CD8-positive, alpha-beta memory T cell (primary cell): ENCODE measurements at places on chromosomes 7 and 10.

- DNase-seq, result no peak
Observed at GRCh38 chr7:13153266-13153665, 465.8 kb downstream of the ARL4A start.

GRCh38 chr7:122219253-122219865, 75.3 kb upstream of the AASS start:
- DNase-seq, result no peak

GRCh38 chr10:104256335-104256961, 1.8 kb downstream of the GSTO1 start:
- DNase-seq, result no peak

- DNase-seq, result no peak
Observed at GRCh38 chr7:8260871-8261694, 884 bp downstream of the ICA1 start.

DNA sequence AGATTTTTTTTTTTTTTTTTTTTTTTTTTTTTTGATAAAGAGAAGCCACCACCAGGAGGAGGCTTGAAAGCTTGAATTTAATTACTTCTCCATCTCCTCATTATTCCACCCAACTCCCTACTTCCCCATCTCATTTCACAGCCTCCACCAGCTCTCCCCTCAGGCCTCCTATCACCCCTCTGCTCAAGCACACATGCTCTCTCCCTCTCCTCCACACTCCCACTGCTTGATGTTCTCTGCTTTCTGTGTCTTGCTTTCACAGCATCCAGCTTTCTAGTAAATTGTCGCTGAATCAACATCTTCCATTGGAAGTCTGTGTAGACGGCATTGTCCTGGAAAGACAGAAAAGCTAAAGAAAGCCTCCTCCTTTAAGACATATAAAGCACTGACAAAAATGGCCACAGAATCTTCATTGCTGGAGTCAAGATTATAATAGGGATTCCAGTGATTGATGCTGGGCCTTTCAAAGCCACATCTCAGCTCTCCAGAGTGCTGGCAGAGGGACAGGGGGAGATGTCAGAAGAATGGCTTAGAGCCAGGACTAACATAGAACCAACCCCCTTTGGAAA, 58.3 kb downstream of the DOCK4 start:
- no peak for DNase-seq

- peak; percentile 37 for DNase-seq
Observed at GRCh38 chr7:44750921-44751571, 2.4 kb downstream of the ZMIZ2 start.

DNA sequence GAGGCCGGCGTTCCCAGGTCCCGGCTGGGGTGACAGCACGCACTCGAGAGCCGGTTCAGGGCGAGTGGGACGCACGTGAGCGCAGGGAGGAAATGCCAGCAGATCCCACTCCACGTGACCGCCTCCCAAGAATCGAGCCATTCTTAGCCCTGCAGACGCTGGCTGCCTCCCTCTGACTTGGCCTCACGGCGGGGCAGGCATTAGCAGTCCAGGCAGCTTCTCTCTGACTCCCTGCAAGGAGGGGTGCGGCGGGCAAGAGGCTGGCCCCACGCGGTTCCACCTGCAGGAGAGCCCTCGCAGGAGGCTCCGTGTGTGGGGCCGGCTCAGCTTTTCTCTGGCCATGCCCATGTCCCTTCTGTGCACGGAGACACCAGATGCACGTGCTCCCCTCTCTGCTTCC, 10.1 kb downstream of the GPR146 start:
- no peak for DNase-seq

DNA sequence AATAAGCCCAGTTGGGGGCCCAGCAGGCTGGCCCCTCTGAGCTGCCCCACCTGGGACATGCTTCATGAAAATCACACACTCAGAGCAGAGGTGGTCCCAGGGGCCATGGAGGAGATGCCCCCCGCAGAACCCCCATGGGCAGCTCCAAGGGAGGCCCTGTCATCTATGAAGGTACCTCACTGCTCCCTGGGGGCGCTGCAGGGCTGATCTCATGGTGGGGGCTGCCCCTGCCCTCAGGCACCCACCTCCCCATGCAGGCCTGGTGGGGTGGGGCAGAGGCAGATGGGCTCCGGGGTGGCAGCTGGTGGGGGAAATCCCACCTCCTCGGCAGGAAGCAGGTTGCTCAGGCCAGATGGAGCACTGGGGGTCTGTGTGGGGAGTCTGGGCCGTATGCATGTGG, 60.5 kb downstream of the YKT6 start:
- DNase-seq, result no peak

- DNase-seq, result no peak
Observed at GRCh38 chr10:97927622-97928021, 78.0 kb downstream of the GOLGA7B start.

DNA sequence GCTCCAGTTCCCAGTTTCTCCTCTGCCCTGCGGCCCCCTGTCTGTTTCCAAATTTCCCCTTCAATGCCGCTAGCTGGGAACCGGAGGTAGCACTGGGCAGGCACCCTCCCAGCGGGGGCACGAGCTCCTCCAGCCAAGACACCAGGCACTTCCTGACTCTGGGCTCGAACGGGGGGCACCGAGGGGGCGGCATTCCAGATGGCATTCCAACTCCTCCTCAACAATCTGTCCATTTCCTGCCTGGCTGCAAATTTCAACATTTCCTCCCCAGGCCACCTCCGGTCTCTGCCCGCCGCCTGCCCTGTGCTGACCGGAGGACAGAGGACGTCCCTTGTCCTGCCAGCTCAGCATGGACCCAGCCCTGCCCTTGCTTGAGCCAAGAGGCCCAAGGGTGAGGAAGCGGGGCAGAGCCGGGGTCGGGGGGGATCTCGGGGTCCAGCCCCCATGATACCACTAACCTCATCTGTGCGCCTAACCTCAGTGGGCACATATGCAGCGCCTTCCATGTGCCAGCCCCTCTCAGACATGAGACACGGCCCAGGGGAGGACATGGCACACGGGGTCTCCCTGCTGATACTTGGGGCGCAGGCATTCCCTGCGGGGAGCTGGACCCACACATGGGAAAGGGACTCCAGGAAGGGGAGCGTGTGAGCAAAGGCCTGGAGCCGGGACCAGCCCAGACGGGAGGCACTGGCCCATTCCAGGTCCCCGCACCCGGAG, 58.0 kb downstream of the PDGFA start:
- DNase-seq, result no peak

DNA sequence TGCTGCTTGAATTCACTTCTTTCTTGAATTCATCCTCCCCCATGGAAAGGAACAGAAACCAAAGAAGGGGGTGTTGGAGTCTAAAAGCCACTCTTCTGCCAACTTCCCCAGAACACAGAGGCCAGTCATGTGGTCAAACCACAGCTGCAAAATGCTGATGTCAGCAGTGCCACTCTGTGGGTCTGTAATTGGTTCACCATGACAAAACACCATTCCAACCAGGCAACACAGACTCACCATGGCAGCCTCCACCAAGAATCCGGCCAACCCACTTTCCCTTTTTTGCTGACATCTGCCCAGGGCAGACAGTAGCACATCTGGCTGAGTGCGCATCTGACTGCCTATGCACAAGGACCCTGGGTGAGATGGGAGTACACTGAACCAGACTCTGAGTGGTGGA, 16.8 kb downstream of the OSBPL3 start:
- DNase-seq, result no peak

DNA sequence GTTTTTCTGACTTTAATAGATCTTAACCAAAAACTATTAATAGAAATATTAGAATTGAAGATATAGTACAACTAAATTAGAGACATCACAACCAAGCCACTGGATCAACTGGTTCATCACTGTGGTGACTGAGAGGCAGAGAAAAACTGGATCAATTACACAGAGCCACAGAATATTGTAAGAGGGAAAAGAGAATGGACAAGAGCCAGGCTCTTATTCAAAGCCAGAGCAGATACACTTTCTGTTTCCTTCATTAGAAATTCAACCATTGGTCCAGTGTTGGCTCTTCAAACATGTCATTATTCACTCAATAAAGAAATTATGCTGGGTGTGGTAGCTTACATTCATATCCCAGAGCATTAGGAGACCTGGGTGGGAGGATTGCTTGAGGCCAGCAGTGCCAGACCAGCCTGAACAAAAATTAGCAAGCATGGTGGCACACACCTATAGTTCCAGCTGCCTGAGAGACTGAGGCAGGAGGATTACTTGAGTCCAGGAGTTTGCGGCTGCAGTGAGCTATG, 295.1 kb downstream of the NEBL start:
- DNase-seq, result no peak

- no peak for DNase-seq
Observed at GRCh38 chr7:91397096-91397495, 132.9 kb downstream of the FZD1 start.

DNA sequence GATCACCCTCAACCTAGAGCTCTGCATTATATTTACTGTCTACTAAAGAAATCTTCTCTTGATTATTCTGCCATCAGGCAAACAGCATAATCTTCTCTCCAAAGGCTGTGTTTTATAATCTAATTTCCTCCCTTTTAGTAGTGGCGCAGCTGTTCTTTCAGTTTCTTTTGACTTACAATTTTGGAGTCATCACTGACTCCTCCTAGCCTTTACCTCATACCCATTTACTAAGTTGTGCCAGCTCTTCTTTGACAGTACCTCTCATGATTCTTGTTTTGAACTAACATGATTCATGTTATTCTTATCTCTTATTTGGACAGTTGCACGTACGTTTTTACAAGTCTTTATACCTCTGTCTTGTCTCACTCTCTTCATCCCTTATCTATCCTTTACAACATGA, 113.0 kb downstream of the FOXP2 start:
- no peak for DNase-seq

- no peak for DNase-seq
Observed at GRCh38 chr7:23123465-23123864, 17.9 kb downstream of the KLHL7 start.

GRCh38 chr10:124211921-124212320, 118.5 kb upstream of the CHST15 start:
- DNase-seq, result no peak

- no peak for DNase-seq
Observed at GRCh38 chr10:44383749-44384600, 922 bp downstream of the CXCL12 start.

GRCh38 chr10:20288060-20288459, 471.8 kb downstream of the PLXDC2 start:
- no peak for DNase-seq

GRCh38 chr10:44306762-44307161, 78.1 kb downstream of the CXCL12 start:
- no peak for DNase-seq

GRCh38 chr7:155071121-155071651, 1.1 kb downstream of the HTR5A start:
- no peak for DNase-seq

GRCh38 chr7:79652619-79653018, 199.2 kb upstream of the MAGI2 start:
- DNase-seq, result no peak

DNA sequence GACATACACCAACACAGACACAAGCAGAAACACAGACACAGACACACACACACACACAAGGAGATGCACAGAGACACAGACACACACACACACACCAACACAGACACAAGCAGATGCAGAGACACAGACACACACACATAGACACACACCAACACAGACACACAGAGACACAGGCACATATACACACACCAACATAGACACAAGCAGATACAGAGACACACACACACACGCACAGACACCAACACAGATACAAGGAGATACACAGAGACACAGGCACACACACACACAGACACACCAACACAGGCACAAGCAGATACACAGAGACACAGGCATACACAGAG, 347.2 kb upstream of the KLF6 start:
- no peak for DNase-seq

- no peak for DNase-seq
Observed at GRCh38 chr10:4127518-4128315, 342.7 kb upstream of the KLF6 start.

DNA sequence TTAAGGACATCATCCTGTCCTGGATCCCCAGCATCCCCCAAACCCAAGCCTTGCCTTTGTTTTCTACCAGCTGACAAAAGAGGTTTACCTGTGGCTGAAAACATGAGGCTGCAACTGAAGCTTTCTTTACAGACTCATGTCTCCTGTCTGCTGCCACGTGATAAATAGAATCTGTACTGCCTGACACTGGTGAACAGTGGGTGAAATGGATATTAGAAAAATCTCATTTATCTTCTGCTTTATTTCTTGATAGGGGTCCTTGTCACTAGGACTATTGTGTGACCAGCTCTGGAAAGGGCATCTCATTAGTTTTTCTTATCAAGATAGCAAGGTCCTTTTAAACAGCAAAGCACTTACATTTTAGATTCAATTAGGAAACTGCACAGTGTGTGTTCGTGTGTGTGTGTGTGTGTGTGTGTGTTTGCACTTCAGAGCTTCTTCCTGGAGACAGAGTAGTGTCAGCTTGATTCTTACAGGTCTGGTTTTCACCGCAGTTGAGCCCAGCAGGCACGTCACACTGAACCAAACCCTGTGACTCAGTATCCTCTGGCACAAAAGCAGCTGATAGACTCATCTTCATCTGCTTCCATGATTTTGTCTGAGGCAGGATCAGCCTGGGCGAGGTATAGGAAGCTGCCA, 373.5 kb upstream of the CELF2 start:
- DNase-seq, result no peak

- no peak for DNase-seq
Observed at GRCh38 chr7:24737281-24737680, 20.0 kb downstream of the GSDME start.

- no peak for DNase-seq
Observed at GRCh38 chr7:36961097-36961496, 236.8 kb upstream of the AOAH start.

- DNase-seq, result no peak
Observed at GRCh38 chr10:130744631-130745030, 566.9 kb downstream of the TCERG1L start.
